ENCODE measurements at places on chromosomes 3 and 15. TPM values are rescaled to one million over a fixed set of nuclear protein-coding genes. Genes with fewer than 3 reads are reported as not detected.

GOLGA8T gene
- total RNA-seq: not detected

RBP2 gene
- not detected for total RNA-seq

GUCA1C gene
- not detected for total RNA-seq

ATP13A5 gene
- not detected for total RNA-seq

CPLX3 gene
- total RNA-seq: 5.2 TPM

TMEM212 gene
- total RNA-seq: not detected

DNA sequence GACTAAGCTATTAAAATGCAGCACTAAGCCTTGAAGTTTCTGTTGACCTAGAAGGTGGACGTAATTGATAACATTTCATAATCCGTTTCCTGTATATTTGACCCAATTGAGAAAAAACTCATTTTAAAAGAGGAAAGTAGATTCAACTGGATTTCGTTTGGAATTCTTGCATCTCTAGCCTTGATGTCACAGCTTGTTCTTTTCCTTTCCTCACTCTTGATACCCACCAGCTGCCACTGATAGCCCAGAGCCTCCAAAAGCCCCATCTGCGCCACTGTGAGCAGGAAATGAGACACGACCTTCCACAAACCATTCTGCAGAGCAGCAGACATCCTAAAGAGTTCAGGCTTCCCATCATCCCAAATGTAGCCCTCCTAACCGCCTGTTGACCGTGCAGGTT, 61.8 kb downstream of the FOXB1 start:
- no peak for DNase-seq

- DNase-seq: peak; percentile 94
These were observed 2.7 kb upstream of the SERF2 start for GRCh38 chr15:43789409-43789808.

GRCh38 chr15:50126072-50126471, 7.0 kb upstream of the ATP8B4 start:
- no peak for DNase-seq

DNA sequence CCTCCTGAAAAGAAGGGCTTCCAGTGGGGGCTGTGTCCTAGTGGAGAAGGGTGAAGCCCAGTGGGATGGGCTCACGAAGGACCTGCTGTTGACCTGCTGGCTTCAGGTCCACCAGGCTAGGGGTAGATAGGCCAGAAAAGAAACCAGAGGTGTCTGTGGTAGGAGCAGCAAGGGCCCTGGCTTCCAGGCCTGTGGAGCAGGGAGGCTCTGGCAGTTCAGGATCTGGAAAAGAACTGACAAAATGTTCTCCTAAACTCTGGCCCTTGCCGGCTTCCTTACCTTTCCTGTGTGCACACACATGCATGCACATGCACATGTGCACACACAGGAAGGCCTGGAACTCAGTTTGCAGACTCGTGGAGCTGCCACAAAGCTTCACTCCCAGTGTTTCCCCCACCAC, 49.7 kb downstream of the ABHD2 start:
- DNase-seq: no peak

DNA sequence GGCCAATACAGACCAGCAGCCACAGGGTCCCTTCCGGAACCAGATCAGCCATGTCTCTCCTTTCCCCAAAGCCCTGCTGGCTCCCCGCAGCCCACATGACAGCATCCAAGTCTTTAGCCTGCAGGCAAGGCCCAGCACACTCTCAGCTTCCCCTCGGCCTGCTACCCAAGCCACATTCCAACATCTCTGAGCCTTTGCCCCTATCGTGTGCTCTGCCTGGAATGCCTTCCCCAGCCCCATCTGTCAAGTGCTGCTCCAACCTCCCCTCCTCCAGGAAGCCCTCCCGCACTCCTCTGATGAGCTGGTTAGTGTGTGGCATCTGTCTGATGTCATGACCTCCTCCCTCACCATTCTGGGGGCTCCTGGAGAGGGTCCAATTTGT, 8.5 kb downstream of the PLXND1 start:
- no peak for DNase-seq

DNA sequence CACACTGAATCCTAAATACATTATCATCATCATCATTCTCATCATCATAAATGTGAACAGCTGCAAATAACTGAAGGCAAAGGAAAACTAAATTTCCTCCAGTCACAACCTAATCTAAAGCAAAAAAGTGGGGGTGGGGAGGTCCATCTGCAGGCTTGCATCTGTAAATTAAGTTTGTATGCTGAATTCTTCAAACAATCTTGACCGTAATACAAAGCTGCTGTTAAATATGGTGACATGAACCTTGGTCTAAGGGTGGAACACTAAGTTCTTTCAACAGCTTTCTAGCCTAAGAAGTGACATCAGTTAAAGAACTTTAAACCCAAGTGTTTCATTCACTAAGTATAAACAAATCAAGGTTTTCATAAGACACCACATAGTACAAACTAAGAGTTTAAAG, 4.3 kb downstream of the LRRFIP2 start:
- DNase-seq: no peak

DNA sequence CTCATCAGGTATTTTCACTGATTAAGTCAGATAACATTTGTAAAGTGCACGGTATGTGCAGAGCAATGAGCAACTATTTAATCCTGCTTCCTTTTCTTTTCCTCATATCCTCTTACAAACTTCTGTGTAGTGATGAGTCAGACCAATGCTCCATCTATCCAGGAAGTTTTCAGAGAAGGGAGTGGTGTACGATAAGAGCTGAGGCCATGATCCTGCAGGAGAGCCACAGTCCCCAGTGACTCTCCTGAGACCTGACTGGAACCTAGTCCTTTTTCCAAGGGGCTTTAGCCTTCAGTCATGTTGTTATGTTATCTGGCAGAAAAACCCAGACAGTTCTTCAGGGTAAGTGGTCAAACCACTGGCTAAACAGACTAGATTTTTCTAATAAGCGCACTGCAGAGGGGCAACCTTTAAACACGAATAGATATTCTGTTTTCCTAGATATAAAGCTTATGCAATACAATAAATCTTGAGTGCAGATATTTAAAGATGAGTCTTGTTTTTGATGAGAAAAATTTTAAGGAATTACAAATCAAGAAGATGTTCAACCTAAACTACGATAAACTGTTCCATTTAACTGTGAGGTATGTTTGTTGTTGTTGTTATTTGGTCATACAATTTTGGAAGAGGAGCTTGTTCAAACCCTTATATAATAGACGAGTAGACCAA, 110.5 kb upstream of the RAP2B start:
- no peak for DNase-seq
